RPMI7951 (cell line): ENCODE measurements at places on chromosomes 3 and 15.
A peak's percentile ranks its signal among the peaks of the same experiment; 100 is the strongest.

DNA sequence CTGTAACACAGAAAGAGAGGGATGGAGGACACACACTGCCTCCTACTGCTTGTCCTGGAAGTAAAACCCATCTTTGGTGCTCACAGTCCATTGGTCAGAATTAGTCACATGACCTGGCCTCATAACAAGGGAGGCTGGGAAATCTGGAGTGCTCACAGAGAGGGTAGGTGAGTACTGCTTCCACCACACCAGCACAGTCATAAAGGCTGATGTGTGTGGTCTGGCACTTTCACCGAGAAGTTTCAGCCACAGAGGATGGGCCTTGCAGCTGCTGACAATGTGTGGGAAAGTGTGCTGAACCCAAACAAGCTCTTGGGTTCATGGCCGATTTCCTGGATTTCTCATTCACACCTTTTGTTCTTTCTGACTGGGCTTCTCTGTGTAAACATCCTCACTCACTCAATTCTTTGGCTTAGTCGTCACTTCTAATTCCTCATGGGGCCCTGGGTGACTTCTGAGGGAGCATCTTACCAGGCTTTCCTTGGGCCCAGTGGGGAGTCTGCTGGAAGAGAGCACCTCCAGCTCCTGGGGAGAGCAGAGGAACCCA is 100.7 kb downstream of the ASB7 start:
- peak; percentile 35 for DNase-seq

GRCh38 chr15:75830910-75831805 is 12.1 kb upstream of the UBE2Q2 start:
- no peak for DNase-seq

DNA sequence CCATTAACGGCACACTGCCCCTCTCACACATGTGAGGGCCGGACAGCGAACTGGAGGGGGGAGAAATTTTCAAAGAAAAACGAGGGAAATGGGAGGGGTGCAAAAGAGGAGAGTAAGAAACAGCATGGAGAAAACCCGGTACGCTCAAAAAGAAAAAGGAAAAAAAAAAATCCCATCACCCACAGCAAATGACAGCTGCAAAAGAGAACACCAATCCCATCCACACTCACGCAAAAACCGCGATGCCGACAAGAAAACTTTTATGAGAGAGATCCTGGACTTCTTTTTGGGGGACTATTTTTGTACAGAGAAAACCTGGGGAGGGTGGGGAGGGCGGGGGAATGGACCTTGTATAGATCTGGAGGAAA is 1.5 kb downstream of the SOX2 start:
- no peak for DNase-seq

GRCh38 chr3:16322189-16322588 is 57.2 kb downstream of the OXNAD1 start:
- DNase-seq, result no peak

DNA sequence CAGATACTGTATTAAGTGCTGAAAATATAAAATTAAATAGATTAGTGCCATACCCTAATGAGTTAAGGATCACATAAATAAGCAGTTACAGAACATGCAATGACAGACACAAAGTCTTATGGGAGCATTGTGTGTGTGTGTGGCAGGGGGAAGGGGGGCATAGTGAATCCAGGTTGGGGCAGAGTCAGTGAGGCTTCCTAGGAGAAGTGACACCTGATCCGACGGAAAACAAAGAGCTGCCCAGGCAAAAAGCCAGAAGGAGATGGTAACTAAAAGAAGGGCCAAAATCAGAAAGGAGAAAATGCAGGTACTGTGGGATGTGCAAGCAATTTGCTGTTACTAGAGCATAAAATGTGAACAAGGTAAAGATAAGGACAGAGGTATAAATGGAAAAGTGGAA is 80.1 kb upstream of the CHRM5 start:
- DNase-seq, result no peak

DNA sequence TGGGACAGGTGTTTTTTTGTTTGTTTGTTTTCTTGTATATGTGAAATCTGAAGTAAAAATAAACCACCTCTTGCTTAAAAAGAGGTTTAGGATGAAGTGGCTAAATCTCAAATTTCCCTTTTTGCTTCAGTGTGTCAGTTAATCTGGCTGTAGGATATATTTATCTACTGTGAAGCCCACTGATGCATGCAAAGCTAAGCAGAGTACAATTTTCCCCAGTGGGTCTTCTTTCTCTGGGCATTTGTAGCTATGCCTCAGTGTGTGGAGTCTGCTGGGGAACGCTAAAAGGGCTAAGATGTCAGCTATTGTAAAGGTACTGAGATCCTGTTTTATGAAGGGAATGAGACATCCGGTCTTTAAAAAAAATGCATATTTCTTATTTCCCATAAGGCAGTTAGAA is 190.6 kb downstream of the TCF12 start:
- no peak for DNase-seq

DNA sequence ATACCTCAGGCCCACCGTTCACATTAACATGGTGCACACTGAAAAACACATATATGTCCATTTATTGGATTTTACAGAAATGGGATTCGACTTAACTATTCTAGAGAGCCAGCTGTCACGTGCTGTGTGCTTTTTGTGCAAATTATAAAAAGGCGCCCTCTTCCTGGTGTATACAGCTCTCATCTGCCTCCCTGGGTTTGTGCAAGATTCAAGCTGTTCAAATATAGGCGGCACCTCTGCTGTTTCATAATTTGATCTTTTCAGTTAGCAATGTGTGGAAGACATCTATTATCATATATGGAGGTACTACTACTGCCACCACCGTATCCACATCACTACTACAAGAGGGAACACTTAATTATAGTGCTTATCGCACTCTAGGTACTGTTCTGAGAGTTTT is 187.6 kb downstream of the EBLN2 start:
- DNase-seq, result no peak

- DNase-seq, result no peak
These were observed 179.8 kb upstream of the TLE3 start for GRCh38 chr15:70277556-70277955.

- DNase-seq, result no peak
These were observed 96.7 kb downstream of the NFKBIZ start for GRCh38 chr3:101945980-101946379.

- no peak for DNase-seq
These were observed 18.0 kb downstream of the TMEM44 start for GRCh38 chr3:194615226-194615625.

- DNase-seq, result no peak
These were observed 4.9 kb upstream of the ACKR4 start for GRCh38 chr3:132592216-132592615.

- no peak for DNase-seq
These were observed 1.8 kb downstream of the GASK1A start for GRCh38 chr3:42980909-42981308.

- no peak for DNase-seq
These were observed 49.1 kb upstream of the APEH start for GRCh38 chr3:49625071-49625470.

- DNase-seq, result peak; percentile 25
These were observed 576 bp upstream of the RPAP1 start for GRCh38 chr15:41544650-41545015.

DNA sequence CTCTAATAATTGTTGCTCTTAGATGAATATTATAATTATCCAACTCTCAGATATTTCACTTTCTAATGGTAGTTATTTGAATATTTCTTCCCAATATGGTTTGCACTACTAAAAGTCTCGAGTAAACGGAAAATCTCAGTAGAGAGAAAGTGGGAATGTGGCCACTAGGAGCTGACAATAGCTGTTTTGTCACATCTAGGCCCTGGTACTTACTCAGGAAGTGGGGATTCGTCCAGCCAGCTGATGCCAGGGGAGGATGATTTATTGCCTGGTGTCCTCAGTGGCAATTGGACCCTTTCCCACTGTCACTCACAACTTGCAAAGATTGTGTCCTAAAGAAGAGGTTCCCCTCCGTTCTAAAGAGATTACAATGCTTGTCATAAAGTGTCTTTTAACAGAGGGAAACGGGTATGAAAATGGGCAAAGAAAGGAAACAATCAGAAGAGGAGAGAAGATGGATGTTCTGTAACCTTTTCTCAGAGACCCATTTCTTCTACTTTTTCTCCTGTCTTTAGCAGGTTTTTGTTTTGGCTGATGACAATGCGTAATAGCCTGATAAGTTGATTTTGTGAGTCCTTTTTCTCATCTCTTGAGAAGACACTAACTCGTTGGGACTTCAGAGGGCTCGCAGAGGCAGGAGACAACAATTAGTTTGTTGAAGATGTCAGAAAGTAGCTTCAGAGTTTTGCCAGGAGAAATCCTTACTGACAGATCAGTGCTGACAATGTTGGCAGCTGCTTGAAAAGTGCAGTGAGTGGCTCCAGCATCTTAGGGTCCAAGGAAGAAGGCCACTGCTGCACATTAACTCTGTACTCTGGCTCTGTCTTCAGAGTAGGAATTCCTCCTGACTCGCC is 320.6 kb downstream of the MECOM start:
- DNase-seq, result no peak

DNA sequence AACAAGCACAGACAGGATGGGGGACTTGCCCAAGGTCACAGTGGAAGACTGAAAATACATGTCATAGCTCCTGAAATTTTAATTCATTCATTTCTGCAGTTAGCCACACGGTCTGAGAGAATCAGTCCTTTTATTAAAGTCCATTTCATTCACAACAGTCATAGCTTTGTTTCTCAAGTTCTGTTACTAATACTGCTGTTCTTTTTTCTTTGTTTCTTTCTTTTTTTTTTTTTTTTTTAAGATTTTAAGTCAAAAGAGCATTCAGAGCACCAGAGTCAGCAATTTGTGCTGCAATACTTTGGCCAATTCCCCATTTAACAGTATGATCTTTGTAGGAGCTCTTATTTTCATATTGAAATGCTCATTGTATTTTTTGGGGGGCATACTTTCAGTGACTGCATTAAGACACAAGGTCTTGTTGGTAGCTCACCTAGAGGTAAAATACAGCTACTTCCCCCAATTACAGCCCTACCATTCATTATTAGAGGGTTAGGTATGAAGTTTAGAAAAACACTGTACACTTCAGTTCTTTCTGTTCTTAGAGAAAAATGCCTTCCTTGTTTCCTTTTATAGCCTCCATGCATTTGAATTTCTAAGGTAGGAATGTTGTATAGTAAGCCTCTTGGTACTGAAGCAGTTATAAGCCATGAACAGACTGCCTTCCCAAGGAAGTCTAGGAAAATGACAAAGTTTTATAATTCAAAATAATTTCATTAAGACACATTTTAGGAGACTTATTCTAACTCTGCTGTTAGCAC is 9.6 kb downstream of the GALK2 start:
- no peak for DNase-seq

DNA sequence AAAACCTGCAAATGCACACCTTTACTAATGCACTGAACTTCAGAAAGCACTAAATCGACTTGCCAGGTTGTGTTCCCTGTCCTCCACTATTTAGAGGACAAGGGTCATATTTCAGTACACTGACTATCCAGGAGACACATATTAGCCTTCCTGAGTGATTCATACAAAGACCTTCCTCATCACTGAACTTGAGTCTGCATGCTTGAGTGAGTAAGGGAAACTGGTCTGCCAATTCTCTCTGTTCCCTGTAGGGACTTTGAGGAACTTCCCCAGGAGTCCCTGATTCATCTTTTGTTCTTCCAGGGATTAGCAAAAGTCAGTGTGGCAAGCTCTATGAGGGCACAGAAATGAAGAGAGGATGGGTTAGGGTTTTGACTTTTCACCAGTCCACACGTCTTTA is 565.9 kb downstream of the PDCD6IP start:
- DNase-seq, result no peak

GRCh38 chr15:70067681-70068080 is 30.0 kb downstream of the TLE3 start:
- no peak for DNase-seq

GRCh38 chr15:89662893-89663626 is 7.8 kb upstream of the KIF7 start:
- peak; percentile 99 for DNase-seq

DNA sequence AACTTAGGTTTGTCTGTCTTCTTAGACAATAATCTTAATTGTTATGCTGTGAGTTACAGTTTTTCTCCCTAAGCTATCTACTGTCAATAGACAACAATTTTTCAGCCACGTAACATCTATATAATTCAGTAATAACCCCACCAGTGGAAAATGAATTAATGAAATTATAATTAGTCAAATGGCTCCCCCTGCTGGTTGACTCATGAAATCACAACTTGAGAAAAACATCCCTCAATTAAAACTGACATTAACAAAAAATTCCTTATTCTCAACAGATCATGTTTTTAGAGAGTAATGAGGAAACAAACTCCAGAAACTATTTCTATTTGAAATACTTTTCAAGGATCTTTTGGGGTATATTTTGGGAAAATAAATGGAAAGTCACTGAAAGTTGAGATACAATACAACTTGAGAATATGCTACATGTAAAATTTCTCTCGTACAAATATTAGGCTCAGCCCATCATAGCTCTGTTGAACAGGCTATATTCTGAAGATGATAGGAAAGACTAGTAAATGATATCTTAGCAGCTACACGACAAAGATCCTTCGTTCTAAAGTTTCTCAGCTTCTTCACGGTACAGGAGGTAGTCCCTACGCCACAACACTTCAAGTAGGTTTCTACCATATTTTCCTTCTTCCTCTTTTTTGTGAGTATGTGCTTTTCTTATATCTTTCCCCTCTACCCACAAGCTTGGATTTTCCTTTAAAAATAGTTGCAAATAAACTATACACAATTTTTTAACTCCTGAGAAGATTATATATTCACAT is 20.7 kb downstream of the PPP1R2 start:
- DNase-seq, result peak; percentile 36
